ENCODE measurements at places on chromosomes 4 and X.

- DNase-seq, result no peak
Observed at GRCh38 chr4:157880761-157881160, 292.1 kb downstream of the GASK1B start.

GRCh38 chr4:81348086-81348777 is 123.5 kb downstream of the RASGEF1B start:
- no peak for DNase-seq

DNA sequence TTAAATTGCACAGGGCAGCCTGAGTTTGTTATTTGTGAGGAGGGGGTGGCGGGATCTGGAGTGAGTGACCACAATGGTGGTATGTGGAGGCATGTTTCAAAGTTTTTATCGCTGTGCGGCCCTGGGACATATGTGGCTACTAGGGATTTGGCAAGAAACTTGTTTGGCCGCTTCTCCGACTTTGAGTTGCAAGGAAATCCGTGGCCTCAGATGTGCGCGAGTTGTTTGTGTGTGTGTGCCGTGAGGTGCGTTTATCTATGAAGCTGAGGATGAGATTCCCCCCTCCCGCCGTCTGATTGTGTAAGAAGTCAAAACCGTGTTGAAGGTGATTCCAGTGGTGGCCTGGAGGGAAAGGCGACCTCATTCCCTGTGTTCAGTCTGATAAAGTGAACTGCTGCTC is 1.4 kb downstream of the JADE3 start:
- peak; percentile 2 for DNase-seq

DNA sequence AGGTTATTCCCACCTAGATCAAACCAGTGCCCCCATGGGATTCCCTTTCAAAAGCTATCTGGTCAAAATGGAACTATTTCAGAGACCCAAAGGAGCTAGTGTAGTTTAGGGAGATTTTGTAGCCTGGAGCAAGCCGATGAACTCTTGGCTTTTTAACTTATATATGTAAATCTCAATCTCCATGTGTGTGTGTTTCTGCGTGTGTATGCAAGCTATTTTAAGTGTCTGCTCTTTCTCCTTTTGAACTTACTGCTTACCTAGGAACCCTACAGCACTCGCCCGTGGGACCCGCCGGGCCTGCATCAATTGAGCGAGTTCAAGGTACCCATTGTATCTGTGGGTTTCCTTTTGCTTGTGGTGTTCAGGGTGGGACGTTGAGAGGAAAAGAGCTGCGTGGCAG is 10.4 kb downstream of the CSTF2 start:
- no peak for DNase-seq

DNA sequence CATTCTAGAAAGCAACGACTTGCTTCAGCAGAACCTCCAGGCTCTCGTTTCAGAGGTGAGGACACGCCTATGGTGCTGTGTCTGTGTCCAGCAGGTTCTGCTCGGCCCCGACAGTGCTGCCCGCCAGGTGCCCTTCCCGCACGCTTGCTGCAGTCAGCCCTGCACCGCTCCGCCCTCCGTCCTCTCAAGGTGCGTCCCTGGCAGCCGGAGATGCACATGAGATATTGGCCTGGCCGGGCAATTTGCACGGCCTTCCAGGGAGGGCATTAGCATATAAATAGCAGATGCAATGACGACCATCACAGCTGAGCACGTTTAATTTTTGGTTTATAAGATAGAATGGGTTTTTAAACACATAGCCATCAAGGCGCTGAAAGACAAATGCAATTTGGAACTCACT is 14.4 kb downstream of the UVSSA start:
- no peak for DNase-seq

DNA sequence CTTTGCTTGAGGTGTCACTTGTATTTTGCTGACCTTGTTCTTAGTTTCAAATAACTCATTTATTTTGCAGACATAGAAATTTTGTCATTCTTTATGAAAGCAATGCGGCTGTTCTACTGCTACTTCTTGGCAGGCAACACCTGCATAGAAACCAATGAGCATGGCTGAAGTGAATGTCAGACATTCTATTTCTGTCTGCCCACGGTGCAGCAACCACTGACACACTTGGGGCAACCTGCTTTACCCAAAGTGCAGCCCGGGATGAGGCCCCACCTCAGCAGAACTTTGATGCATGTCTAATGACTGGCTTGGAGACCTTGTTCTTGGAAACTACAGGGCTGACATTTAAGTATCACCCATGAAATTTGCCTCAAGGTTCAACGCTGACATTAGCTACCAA is 93.6 kb downstream of the RBM47 start:
- no peak for DNase-seq

DNA sequence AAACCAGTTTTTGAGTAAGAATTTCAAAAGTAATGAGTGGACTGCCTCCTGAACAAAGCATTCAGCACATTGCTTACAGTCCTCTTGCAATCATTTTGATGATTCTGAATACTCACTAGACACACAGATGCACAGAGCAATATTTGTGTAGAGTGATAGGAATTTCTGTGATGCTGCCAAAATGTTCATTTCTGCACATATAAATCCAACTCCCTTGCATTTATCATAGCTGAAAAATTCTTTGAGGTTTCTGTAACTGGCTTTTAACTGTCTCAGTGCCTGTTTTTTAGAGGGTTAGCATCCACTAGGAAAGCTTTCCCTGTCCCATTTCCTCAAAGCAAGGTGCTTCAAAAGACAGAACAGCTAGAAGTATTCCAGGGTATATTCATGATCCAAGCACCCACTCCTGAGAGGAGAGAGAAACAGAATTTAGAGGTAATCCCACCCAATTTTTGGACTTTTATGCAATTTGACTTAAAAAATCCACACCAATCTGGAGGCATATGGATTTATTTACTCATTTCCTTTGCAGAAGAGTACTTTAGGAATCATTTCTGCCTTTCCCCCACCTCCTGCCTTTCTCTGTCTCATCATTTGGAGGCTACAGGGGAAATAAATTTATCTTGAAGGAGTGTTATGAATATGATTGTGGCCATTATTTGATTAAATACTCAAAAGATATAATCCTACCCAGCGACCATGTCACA is 234.5 kb upstream of the SLIT2 start:
- DNase-seq, result no peak

- DNase-seq, result no peak
Observed at GRCh38 chr4:25361253-25361652, 15.8 kb upstream of the ANAPC4 start.

GRCh38 chr4:40804598-40804997 is 54.8 kb downstream of the NSUN7 start:
- no peak for DNase-seq

DNA sequence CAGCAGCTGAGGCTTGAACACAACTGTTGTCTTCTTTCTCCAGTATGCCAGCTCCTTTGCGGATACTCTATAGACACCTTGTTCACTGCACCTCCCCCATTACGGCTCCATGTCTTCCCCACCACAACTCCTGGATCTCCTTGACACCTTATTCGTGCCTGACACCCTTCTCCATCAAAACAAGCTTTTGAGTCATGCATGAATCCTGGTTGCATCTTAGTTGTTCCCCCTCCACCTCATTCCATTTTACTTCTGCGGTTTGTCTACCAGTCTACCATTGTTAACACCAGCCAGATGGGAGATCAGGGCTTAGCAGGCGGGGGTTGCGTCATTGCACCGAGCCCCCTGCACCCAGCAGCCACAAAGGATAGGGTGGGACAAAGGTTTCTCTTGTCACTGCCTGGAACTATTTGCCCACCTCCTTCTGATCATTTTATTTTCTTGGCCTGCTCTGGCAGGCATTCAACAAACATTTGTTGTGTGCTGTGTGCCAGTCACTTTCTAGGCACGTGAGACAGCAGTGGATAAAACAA is 2.0 kb upstream of the CDK16 start:
- no peak for DNase-seq

DNA sequence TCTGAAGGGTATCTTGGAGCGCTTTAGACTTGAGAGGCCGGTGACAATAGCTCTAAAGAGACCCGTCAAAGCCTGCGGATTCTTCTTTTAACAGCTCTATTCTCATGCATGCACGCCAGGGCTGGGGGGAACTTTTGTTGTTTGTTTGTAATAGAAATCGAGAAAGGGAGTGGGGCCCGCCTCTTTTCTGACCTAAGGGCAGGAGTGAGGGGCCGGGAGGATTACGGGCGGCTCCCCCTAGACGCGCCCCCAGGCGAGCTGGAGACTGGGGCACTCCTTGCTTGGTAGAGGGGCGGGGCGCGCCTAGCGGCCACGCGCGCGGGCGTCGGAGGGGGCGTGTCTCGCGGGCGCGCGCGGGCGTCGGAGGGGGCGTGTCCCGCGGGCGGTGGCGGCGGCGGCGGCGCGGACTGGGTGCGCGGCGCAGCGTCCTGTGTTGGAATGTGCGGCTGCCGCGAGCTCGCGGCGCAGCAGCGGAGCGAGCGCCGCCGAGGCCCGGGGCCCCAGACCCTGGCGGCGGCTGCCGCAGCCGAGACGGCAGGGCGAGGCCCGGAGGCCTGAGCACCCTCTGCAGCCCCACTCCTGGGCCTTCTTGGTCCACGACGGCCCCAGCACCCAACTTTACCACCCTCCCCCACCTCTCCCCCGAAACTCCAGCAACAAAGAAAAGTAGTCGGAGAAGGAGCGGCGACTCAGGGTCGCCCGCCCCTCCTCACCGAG is at the start of gene REST:
TSS of gene REST (plus strand) at position 412 of the 717 bp plus-strand sequence. CDS start 2,739 bp downstream, outside the sequence.
- DNase-seq, result peak; percentile 83

DNA sequence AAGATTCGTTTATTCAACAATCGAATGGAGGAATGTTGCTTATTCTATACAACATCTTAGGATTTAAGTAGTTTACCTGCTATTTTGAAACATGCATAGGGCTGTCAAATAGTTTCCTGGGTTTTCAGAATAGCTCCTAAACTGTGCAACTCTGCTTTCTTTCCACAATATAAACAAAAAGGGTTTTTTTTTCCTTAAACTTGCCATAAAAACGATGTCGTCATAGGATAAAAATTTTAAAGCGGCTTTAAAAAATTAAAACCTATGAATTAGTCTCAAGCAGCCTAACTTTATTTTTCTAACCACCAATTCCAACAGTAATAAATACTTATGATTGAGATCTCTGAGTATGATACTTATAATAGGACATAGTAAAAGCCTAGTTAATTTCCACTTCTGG is 21.6 kb upstream of the STIM2 start:
- DNase-seq, result no peak

DNA sequence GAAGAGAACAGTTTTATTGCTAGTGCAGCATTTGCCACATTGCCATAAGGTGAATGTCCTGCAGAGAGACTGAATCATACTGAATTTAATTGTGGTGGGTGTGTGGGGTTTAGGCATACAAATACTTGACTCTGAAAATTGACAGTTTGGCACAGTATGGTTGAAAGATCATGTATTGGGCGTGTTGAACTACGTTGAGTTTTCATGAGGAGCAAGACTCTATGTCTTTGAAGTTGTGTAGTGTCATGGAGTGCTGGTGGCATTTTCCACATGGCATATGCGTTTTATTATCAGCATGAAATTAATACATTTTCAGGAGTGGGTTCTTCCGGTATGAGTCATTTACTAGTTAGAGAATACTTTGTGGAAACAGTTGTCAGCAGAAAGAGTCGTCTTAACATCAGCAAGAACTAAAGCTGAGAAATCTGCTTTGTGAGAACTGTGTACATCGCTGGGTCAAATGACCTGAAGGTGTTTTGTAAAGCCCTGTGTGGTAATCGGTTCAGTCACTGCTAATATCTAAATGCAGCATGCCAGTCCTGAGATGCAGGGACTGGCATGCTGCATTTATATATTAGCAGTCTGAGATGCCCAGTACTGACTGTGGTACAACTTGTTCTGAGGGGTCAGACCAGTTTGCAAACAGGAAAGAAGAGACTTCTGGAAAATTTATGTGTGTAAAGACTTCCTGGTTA is 50.3 kb downstream of the ARHGAP10 start:
- peak; percentile 63 for DNase-seq

DNA sequence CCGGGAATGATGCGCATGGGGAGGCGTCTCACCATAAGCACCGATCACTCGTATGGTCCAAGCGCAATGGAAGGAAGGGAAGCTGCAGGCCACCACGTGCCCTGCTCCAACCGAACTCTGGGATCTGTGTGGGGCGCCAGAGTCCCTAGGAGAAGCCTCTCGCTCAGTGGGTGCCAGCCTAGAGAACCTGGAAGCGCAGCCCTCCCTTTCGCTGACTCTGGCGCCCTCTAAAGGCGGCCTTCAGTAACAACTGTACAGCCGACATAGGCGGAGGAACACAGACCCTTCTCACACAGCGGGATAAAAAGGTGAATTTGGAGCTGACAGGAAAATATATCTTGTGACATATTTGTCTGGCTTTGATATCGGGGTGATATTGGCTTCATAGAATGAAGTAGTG is 76.0 kb downstream of the INTS6L start:
- peak; percentile 45 for DNase-seq

DNA sequence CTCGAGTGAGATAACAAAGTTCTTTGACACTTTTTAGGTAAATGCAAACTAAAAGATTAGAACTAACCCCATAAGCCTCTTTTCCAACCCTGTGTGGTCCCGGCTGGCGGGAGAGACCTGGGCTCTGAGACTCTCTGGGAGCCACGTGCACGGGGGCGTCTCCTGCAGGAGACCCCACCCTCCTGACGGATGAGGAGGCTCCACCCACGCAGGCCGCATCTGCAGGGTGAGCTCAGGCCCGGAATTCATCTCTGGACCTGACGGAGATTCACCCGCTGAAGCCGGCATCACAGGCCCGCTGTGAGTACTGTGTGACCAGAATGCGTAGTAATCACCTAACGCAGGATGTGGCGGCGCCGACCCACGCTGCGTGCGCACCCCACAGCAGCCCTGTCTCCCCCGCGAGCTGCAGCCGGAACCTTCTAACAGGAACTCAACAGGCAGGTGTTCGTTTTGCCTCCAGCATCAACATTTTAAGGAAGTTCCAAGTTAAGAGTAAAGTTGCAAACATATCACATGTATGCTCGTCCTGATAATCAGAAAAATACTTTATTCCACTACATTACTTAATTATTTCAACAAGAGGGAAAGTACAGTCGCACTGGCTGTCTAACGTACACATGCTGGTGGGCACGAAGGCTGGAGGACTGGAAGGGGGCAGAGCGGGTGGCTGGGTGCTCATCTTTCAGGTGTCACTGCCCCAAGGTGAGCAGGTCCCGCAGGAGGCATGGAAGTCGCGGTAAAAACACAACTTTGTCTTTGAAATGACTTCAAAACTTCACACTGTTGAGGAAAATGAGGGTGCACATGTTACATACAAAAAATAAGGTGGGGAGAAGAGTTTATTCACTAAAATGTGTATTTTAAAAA is 44.5 kb downstream of the FGFRL1 start:
- DNase-seq, result peak; percentile 31

GRCh38 chr4:83865417-83866150 is 329.7 kb downstream of the GPAT3 start:
- DNase-seq, result no peak

DNA sequence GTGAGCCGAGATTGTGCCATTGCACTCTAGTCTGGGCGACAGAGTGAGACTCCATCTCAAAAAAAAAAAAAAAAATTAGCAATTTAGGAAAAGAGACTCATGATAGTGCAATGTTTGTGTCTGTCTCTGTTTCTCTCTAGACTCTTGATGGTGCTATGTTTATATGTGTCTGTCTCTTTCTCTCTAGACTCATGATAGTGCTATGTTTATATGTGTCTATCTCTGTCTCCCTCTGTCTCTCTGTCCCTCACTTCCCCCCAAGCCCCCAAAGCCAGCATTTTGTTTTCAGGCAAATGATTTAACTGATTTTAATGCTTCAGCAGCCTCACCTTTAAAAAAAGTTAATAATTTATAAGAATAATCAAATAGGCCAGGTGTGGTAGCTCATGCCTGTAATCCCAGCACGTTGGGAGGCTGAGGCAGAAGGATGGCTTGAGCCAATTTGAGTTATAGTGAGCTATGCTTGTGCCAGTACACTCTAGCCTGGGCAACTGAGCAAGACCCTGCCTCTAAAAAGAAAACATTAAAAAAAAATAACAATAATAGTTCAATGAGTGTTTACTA is 6.9 kb downstream of the MOB1B start:
- no peak for DNase-seq

- peak; percentile 79 for DNase-seq
Observed at GRCh38 chr4:37735578-37735977, 49.4 kb upstream of the RELL1 start.
